ENCODE measurements at places on chromosomes 11 and 22. TPM values are rescaled to one million over a fixed set of nuclear protein-coding genes. Genes with fewer than 3 reads are reported as not detected.

The IGLL1 gene
- 0.31 TPM for total RNA-seq

The DEFB131B gene
- not detected for total RNA-seq

The NAALAD2 gene
- total RNA-seq: not detected

The GLYAT gene
- total RNA-seq: not detected

The XKR3 gene
- total RNA-seq: not detected

The MRPL11 gene
- 22.6 TPM for total RNA-seq
